Activated naive CD4-positive, alpha-beta T cell (primary cell): ENCODE measurements at places on chromosomes 6 and 20.
A peak's percentile ranks its signal among the peaks of the same experiment; 100 is the strongest.

GRCh38 chr6:170269151-170269845 lies 21.6 kb downstream of the DLL1 start:
- DNase-seq: no peak

GRCh38 chr6:103081876-103082630 lies 1688.5 kb downstream of the GRIK2 start:
- no peak for DNase-seq

- DNase-seq: no peak
Observed at GRCh38 chr6:2482773-2483172, 237.4 kb upstream of the GMDS start.

- DNase-seq: no peak
Observed at GRCh38 chr20:59518881-59519706, 85.2 kb upstream of the PHACTR3 start.

DNA sequence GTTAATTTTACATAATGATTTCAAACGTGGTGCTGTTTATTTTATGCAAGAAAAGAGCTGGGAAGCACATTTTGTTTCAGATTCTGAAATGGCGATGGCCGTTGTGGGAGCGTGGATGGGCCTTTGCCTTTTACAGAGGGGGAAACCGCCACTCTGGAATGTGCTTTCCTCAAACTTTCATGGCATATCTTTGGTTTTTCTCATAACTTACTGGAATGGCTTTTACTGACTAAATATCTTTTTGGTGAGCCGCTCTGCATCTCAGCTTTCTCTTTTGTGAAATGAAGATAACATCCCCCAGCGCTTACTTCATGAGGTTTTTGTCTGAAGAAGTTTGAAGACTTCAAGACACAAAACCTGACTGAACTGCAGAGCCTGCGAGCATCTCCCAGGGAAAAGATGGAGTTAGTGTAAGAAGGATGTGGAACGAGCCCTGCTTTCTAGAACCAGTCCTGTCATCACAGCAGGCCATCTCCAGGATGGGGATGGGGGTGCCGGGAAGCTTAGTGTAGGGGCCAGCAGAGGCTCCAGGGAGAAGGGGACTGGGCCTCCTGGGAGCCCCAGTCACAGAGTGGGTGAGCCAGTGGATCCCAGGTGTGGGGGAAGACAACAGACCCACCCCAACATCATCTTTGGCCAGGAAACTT lies 61.8 kb upstream of the TIAM2 start:
- DNase-seq: no peak

GRCh38 chr6:45148711-45149341 lies 179.3 kb upstream of the RUNX2 start:
- DNase-seq: no peak

DNA sequence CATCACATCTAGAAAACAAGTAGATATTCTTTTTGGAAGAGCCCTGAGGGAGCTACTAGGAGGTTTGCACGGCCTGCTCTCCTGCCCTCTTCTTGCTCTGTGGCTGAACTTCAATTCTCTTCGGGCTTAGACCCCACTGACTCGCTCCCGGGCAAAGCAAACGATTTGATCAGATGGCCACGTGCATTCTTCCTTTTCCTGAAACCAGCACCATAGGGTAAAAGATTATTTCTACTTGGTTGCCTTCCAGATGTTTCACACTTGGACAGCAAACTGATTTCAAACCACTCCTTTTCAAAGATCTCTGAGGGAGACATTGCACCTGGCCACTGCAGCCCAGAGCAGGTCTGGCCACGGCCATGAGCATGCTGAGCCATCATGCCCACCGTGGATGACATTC lies at the start of gene SLC22A1:
SLC22A1 (plus strand) TSS at position 258 of the 400 bp plus-strand sequence; CDS start at position 379, 121 bp downstream.
- DNase-seq: no peak

GRCh38 chr6:160973311-160974250 lies 18.0 kb upstream of the MAP3K4 start:
- no peak for DNase-seq

GRCh38 chr6:84379142-84379541 lies 151.7 kb upstream of the CEP162 start:
- DNase-seq: no peak

DNA sequence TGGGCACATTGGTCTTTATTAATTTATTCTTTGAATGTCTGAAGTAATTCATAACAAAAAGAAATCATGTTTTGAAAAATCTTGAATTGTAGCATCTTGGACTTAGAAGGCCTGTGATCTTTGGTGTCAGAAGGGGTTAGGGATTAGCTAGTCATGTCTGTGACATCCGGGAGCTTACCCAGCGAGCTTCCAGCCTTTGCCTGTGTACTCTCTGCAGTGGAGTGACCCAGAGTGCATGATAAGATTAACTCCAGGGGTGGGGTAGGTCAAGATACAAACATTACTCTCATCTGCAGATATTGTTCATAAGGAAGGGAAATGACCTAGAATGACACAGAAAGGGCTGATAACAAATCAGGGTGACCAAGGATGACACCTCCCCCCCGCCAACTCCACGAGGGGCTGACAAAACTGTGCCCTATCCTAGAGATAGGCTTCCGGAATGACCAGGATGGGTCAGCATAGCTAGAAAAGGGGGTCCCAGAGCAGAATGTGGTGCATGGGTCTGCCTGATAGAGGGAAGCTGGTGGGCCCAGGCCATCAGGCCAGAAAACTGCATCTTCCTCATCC lies 56.6 kb upstream of the BLCAP start:
- no peak for DNase-seq

DNA sequence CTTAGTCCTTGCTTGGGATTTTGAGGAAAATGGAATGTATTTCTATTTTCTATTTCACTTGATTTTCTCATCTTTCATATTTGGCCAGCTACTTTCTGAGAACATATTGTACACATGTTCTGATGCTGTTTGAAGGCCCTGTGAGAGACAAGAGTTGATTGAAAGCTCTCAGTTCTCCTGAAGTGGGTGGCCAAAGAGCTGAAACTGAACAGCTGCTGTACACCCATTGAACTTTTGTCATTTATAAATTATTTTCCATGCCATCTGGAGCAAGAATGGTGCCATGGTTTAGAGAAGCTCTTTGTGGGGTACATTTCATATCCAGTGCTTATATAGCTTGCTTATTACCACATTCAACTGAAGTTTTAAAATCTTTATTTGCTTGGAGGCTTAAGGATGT lies 298.3 kb downstream of the PRL start:
- DNase-seq: no peak

- DNase-seq: no peak
Observed at GRCh38 chr20:34293589-34293988, 9.6 kb downstream of the AHCY start.

DNA sequence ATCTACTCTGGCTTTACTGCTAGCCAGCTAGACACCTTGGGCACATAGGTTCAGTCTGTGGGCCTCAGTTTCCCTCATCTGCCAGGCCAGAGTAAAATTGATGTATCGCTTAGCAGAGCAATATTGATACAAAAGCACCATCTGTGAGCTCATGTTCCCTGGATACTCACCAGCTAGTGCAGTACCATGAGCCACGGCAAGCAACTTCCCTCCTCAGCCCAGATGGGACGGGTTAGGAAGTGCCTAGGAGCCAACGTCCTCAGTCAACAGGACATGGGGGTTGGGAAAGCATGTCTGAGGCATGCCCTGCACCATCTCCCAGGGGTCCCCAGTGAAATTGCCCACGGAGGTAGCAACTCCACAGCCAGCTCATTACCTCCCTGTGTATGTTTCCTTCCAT lies 258.3 kb downstream of the ANKRD60 start:
- DNase-seq: no peak

GRCh38 chr6:76035713-76036112 lies 36.7 kb downstream of the IMPG1 start:
- no peak for DNase-seq

DNA sequence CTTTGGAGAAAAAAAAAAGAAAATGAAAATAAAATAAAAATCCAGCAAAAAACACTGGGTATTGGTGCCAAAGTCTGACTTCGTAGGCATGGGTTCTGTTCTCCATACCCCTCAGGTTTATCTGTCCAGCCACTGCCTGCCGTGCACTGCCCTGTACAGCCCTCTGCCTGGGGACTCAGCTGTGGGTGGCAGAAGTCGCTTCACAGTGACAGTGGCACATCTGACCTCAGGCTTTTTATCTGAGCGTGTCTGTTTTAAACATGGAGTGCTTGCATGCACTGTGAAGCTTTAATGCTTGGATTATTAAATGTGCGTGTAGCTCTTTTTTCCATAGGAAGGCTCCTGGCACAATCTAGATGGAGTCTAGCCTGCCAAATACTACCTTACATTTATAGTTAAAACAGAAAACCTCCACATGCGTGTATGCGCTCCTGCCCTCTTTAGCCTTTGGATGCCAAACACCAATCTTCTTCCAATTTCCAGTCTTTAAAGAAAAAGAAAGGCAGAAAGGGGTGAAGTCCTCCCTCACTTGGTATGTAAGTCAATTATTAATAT lies 375.5 kb downstream of the UTRN start:
- no peak for DNase-seq

DNA sequence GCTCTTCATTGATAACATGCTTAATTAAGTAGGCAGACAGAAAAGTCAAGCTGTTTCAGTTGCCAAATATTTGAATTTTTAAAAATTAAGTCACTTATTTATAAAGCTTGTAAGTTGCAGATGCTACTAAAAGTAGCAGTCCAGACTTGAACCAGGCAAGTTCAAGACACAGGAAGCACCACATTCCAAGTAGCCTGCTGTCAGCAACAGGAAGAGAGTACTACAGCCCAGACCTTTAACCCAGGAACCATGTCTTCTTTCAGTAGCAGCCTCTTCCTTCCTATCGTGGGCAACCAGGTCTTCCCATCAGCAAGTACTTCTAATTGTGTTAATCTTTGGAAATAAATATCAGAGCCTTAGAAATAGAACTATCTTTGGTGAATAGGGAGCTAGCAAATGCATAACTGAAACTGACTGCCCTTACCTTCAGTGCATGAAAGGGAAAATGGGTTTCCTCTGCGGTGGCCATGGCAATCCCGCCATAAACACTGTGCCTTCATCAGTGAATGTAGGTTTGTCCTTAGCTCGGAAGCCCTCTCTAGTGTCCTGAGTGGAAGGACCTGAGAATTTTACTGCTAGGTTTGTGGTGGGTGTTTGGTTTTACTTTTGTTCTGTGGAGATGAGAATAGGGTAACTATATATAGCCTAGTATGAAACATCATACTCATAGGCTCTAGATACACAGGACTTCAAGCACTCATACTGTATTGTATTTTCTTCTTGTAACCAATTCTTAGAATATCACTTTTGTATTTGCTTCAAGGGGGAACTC lies 95.6 kb downstream of the SYCP2 start:
- no peak for DNase-seq

DNA sequence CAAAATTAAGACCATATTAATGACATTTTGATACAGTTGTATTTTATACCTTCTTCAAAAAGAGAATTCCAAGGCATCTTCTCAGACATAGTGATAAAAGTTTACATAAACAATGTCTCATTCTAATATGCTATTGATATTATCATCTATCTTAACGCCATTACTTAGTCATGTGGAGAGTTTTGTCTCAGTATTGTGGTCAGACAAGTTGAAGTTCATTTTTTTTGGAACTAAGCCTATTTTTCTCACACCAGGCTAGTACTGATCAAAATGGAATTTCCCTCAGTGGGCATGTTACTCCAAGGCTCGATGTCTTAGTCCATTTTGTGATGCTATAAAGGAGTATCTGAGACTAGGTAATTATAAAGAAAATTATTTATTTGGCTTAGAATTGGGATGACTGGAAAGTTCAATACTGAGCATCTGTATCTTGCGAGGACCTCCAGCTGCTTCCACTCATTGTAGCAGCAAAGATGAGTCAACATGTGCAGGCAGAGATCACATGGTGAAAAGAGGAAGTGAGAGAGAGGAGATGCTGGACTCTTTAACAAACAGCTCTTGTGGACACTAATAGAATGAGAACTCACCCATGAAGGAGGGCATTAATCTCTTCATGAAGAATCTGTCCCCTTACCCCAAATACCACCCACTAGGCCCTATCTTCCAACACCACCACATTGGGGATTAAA lies 825.5 kb upstream of the MANEA start:
- no peak for DNase-seq

- DNase-seq: no peak
Observed at GRCh38 chr6:733431-734219, 40.7 kb upstream of the EXOC2 start.

- DNase-seq: no peak
Observed at GRCh38 chr6:112155886-112156285, 68.5 kb downstream of the FAM229B start.

- DNase-seq: no peak
Observed at GRCh38 chr6:16130932-16131387, 2.1 kb downstream of the MYLIP start.

- no peak for DNase-seq
Observed at GRCh38 chr6:44339763-44340625, 2.5 kb upstream of the SPATS1 start.

- no peak for DNase-seq
Observed at GRCh38 chr6:127267646-127268625, 1.3 kb downstream of the RNF146 start.

DNA sequence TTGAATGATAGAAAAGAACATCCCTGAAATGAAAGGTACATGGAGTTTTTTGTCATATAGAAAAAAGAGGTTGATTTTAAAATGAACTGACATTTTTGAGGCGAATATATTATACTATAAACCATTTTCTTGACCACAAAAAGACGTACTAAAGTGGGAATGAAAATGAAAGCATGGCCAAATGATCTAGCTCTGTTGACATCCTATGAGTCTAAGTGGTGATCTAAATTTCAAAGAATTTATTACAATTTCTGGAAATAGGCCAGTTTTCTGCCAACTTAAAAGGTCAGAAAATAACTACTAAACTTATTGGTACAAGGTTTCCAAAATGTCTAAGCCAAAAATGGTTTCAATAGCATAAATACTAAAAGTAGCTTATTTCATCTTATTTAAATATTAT lies 536.8 kb downstream of the EYS start:
- no peak for DNase-seq

- DNase-seq: no peak
Observed at GRCh38 chr6:70163795-70164194, 139.1 kb downstream of the COL9A1 start.

- DNase-seq: no peak
Observed at GRCh38 chr6:116562614-116563013, 8.7 kb upstream of the RWDD1 start.

- DNase-seq: no peak
Observed at GRCh38 chr6:128731249-128732165, 151.4 kb upstream of the LAMA2 start.

DNA sequence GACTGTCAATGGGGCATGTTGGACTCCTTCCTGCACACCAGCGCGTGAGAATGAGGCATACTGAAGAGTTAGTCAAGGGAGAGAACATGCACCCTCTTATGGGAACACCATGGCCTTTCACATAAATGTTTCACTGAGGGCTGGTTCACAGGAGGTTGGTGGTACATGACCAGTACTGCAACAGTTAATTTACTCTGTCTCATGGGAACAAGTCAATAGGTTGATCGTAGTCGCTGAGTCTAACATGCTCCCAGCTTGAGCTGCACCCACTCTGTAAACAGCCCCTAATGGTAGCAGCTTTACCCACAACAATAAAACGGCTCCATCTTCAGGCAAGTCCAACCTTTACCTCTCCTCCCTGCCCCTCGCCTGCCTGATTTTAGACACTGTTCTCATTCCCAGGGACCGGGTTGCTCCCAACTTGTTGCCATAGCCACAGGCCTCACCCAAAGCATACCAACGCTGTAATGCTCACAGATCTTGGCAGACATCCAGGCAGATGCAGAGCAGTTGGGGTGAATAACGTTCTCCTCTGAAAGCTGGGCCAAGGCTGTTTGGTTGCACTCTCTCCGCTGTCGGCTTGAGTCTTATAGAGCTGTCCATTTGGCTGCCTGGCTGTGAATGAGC lies 111.3 kb downstream of the LY86 start:
- no peak for DNase-seq

- DNase-seq: no peak
Observed at GRCh38 chr6:37320646-37321045, 33.1 kb upstream of the RNF8 start.

- peak; percentile 15 for DNase-seq
Observed at GRCh38 chr20:60262967-60263603, 304.9 kb downstream of the CDH26 start.
